Activated CD8-positive, alpha-beta T cell treated with anti-CD3 and anti-CD28 coated beads for 36 hours (primary cell): ENCODE measurements at places on chromosomes 2 and 18. TPM values are rescaled to one million over a fixed set of nuclear protein-coding genes. Genes with fewer than 3 reads are reported as not detected.
A peak's percentile ranks its signal among the peaks of the same experiment; 100 is the strongest.

DNA sequence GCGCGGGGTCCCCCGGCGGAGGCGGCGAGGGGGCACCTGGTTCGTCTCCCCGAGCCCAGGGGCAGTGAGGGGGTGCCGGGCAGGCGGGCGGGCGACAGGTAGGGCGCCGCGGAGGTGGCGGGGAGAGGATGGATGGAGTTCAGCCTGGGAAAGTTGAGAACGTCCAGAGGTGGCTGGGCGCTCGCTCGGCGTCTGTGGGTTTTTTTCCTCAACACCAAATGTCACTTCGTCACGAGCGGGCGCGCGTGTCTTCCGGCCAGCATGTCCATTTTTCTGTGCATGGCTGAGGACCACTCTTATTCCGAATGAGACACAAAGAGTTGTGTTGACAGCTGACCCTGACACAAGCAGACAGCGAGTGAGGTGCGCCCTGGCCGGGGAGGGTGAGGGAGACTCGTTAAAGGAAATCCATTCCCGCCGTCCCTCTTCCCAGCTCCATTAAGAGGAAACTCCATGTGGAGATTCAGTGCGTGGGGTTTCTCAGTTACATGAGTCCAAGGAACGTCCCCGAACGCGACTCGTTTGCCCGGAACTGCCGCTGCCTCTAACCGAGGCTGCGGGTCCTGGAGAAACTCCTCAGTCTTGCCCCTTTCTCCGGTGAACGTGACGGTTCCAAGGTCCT, 859 bp downstream of the GREB1L start:
- no peak for DNase-seq
- no peak overlapping the region for H3K27ac ChIP-seq
- H3K4me3 ChIP-seq, result no peak overlapping the region
- peaks cover 48% of the 10 kb centered on the region for H3K27me3 ChIP-seq
- no peaks in the 10 kb centered on the region for H3K36me3 ChIP-seq

DNA sequence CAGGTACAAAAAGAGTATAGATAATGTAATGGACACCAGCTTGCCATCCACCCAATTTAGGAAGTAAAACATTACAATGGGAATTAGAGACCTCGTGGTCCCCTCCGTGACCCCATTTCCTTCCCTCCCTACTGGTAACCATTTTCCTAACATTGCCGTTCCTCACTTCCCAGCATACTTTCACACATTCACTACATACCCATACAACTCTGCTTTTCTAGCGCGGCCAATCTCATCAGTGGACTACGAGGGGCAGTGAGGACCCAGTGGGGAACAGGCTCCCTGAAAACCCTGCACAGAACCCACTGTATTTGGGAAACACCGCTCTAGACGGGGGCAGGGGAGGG, 1.1 kb downstream of the ENOSF1 start:
- H3K36me3 ChIP-seq, result peaks cover 48% of the 10 kb centered on the region
- no peaks in the 10 kb centered on the region for H3K27me3 ChIP-seq
- H3K4me1 ChIP-seq, result peaks cover 55% of the 10 kb centered on the region
- DNase-seq, result no peak
- H3K4me3 ChIP-seq, result peak overlapping the region; percentile 96

GRCh38 chr18:57833441-57834101, 30.5 kb upstream of the ATP8B1 start:
- H3K27ac ChIP-seq, result peak overlapping the region; percentile 85
- H3K36me3 ChIP-seq, result peaks cover 8% of the 10 kb centered on the region
- H3K4me1 ChIP-seq, result peaks cover 41% of the 10 kb centered on the region
- H3K27me3 ChIP-seq, result peaks cover 18% of the 10 kb centered on the region

- no peaks in the 10 kb centered on the region for H3K27me3 ChIP-seq
- H3K27ac ChIP-seq, result peak overlapping the region; percentile 86
- H3K4me1 ChIP-seq, result peaks cover 63% of the 10 kb centered on the region
- peaks cover 36% of the 10 kb centered on the region for H3K36me3 ChIP-seq
- DNase-seq, result no peak
These were observed 4.4 kb downstream of the ANKRD12 start for GRCh38 chr18:9140984-9141383.

GRCh38 chr2:163637871-163638270, 97.9 kb downstream of the FIGN start:
- no peak overlapping the region for H3K27ac ChIP-seq
- H3K36me3 ChIP-seq, result no peaks in the 10 kb centered on the region
- H3K4me3 ChIP-seq, result no peak overlapping the region

- no peak overlapping the region for H3K4me3 ChIP-seq
- H3K27me3 ChIP-seq, result no peaks in the 10 kb centered on the region
- DNase-seq, result no peak
- no peaks in the 10 kb centered on the region for H3K36me3 ChIP-seq
These were observed 1045.0 kb upstream of the DDX18 start for GRCh38 chr2:116769514-116769913.

GREB1L gene
- total RNA-seq, result not detected

SANBR gene
- total RNA-seq, result 1.3 TPM

ADI1 gene
- total RNA-seq, result 18.2 TPM

- H3K36me3 ChIP-seq, result peaks cover 2% of the 10 kb centered on the region
- no peak overlapping the region for H3K27ac ChIP-seq
- H3K4me1 ChIP-seq, result peaks cover 15% of the 10 kb centered on the region
- peak overlapping the region; percentile 41 for H3K4me3 ChIP-seq
These were observed 2.6 kb downstream of the ADCYAP1 start for GRCh38 chr18:907115-907884.

DNA sequence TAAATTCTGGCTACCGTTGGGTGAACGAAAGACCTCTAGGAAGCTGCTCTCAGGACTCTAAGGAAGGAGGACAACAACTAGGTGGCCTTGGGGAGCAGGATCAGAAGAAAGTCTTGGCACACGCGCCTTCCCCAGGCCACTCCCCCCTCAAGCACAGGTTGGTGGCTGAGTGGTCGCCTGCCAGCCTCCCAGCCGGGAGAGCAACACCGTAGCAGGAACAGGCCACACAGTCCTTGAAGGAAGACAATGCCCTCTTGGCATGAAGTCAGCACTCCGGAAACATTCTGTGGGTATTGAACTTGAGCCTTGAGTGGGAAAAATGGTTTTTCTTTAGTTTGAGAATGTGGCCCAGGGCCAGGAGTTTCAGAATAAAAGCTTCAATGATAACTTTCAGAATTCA, 87.4 kb upstream of the AGAP1 start:
- H3K36me3 ChIP-seq, result no peaks in the 10 kb centered on the region
- H3K27ac ChIP-seq, result no peak overlapping the region
- H3K4me1 ChIP-seq, result no peaks in the 10 kb centered on the region
- DNase-seq, result no peak
- peaks cover 9% of the 10 kb centered on the region for H3K27me3 ChIP-seq
- H3K4me3 ChIP-seq, result no peak overlapping the region

DNA sequence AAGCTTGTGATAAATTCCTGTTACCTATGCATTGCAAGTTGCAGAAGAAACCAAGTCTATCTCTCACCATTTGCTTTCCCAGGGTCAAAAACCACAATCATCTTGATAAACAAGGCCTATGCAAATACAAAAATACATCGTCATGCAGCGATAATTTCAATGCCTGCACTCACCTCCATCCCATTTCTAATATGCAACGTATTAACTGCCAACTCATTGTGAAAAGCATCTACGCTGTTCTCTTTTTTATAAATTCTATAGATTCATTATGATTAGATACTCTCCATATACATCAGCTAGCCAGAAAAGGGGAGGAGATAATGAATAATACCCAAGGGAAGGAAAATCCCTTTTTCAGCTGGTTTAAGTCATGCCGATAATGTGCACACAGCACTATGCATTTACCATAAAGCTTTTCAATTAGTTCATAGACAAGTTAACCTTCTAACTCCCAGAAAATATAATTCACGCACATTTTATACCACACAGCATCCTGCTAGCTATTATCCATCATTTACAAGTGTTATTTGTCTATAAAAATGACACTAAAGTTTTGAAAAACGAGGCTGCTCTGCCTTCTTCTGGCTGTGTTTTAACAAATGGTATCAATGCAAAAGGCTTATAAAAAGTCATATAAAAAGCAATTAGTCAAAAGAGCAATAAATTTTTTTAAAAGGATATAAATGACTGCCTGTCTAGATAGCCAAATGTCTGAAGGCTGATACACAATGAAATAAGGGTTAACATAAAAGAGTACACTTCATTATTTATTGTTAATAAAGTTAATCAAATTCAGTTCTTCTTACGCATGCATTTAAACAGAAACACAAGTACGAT, 77.6 kb downstream of the AFF3 start:
- peaks cover 40% of the 10 kb centered on the region for H3K4me1 ChIP-seq
- H3K36me3 ChIP-seq, result peaks cover 3% of the 10 kb centered on the region
- no peak for DNase-seq
- H3K27ac ChIP-seq, result no peak overlapping the region
- no peak overlapping the region for H3K4me3 ChIP-seq

DNA sequence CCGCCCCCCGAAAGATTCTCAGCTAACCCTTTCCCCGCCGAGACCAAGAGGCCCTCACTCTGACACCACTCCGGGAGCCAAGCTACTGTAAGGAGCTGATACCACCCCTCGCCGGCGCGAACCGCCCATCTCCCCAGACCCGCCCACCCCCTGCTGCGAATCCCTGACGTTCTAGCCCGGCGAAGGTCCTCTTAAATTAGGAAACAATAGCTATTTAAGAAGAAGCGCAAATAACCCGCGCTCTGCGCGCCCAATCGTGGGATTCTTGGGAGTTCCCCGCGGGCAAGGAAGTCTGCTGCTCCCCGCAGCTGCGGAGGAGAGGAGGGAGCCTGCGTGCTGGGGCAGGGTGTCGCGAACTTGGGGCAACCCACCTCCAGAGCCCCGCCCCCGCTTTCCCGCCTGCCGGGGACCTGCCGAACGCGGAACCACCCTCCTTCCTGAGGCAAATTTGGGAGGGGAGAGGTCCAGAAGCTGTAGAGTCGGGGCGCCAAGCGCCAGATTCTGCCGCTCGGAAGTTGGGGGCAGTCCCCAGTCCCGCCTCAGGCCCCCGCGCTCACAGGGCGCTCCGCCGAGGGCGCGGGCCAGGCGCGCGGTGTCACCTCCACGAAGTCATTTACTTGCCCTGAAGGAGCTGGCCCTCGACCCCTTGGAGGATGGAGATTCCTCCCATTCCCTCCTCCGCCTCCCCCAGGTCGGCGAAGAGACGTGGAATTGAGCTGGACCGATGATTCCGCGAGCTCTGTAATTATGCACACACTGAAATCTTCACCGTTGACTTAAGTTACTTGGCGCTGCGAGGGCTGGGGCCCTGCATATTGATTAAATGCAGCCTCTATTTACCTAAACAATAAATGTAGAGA, 8.4 kb upstream of the SP9 start:
- H3K27me3 ChIP-seq, result peaks cover 73% of the 10 kb centered on the region
- peak; percentile 39 for DNase-seq
- H3K36me3 ChIP-seq, result no peaks in the 10 kb centered on the region
- H3K27ac ChIP-seq, result no peak overlapping the region
- H3K4me3 ChIP-seq, result peak overlapping the region; percentile 55
- peaks cover 20% of the 10 kb centered on the region for H3K4me1 ChIP-seq

PPP1R1C gene
- total RNA-seq, result not detected

- no peak overlapping the region for H3K27ac ChIP-seq
- H3K36me3 ChIP-seq, result no peaks in the 10 kb centered on the region
- no peak for DNase-seq
- H3K4me1 ChIP-seq, result no peaks in the 10 kb centered on the region
- no peak overlapping the region for H3K4me3 ChIP-seq
These were observed 23.6 kb upstream of the OTOS start for GRCh38 chr2:240163844-240164574.

GALNT3 gene
- 1.9 TPM for total RNA-seq

DNA sequence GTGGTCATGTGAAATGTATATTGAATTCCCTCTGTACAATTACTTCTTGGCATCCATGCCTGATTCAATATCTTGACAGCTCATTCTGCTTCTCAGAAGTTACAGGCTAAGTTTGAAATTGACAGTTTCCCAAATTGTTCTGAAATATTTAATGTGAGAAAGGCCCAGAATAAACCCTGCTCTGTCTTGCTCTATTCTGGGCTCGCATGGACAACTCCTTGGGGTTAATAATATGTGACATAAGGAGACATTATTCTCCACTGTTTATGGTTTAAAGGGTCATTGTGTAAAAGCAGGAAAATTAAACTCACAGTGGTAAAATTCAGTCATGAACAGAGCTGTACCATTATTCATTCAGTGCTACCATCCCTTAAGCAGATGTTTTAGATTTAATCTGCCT, 160.7 kb upstream of the CNTNAP5 start:
- H3K4me1 ChIP-seq, result no peaks in the 10 kb centered on the region
- no peaks in the 10 kb centered on the region for H3K27me3 ChIP-seq
- DNase-seq, result no peak
- no peaks in the 10 kb centered on the region for H3K36me3 ChIP-seq
- no peak overlapping the region for H3K27ac ChIP-seq

DNA sequence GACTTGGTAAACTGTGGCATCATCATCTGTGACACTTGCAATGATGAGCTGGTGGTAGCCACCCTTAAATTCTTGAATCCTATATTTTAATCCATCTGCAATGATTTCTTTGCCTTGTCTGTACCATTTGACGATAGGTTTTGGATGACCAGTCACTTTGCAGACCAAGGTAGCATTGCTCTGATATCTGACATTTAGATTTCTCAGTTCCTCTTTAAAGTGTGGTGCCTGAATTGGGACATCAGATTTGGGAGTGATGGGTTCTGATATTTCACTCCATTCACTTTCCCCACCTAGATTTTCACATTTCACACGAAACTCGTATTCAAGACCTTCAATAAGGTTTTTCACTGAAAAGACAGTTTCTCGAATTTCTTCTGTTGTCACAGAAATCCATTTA, 55.8 kb downstream of the PLEKHA3 start:
- H3K4me1 ChIP-seq, result peaks cover 9% of the 10 kb centered on the region
- no peaks in the 10 kb centered on the region for H3K27me3 ChIP-seq
- DNase-seq, result no peak
- H3K27ac ChIP-seq, result no peak overlapping the region
- no peak overlapping the region for H3K4me3 ChIP-seq

DNA sequence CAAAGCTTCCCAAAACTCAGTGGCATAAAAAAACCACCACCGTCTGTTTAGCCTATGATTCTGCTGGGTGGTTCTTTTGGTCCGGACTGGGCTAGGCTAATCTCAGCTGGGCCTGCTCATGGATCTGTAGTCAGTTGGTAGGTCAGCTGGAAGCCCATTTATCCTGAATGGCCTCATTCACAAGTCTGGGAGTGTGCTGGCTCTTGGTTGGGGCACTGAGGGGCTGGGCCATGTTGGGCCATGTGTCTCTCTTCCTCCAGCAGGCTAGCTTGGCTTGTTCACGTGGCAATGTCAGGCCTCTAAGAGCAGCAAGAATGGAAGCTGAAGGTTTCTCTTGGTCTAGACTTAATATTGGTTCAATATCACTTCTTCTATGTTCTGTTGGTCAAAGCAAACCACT, 95.7 kb upstream of the HS6ST1 start:
- DNase-seq, result no peak
- H3K4me3 ChIP-seq, result no peak overlapping the region
- no peak overlapping the region for H3K27ac ChIP-seq
- peaks cover 1% of the 10 kb centered on the region for H3K27me3 ChIP-seq
- H3K36me3 ChIP-seq, result no peaks in the 10 kb centered on the region

GRCh38 chr2:212145121-212145520, 393.5 kb downstream of the ERBB4 start:
- no peak overlapping the region for H3K27ac ChIP-seq
- no peaks in the 10 kb centered on the region for H3K36me3 ChIP-seq
- H3K4me1 ChIP-seq, result no peaks in the 10 kb centered on the region
- H3K27me3 ChIP-seq, result no peaks in the 10 kb centered on the region

IFIH1 gene
- total RNA-seq, result 29.1 TPM

- H3K27me3 ChIP-seq, result no peaks in the 10 kb centered on the region
- H3K27ac ChIP-seq, result no peak overlapping the region
- no peaks in the 10 kb centered on the region for H3K36me3 ChIP-seq
- DNase-seq, result no peak
These were observed 194.5 kb upstream of the NXPH2 start for GRCh38 chr2:138974651-138975050.
